Cerebellum (tissue), 4 donors: ENCODE measurements at places on chromosomes 16 and 17. TPM values are rescaled to one million over a fixed set of nuclear protein-coding genes. Genes with fewer than 3 reads are reported as not detected.

NATD1 gene
- 2.4 TPM for total RNA-seq

UNK gene
- 72.0 TPM for total RNA-seq

SLC47A1 gene
- 1.00 TPM for total RNA-seq

SERPINF2 gene
- 0.18 TPM for total RNA-seq

ADAD2 gene
- not detected for total RNA-seq

SNX20 gene
- not detected for total RNA-seq
